Heart left ventricle (tissue), 16 donors: ENCODE measurements at places on chromosomes 2 and 18.

- DNase-seq: no peak
Observed at GRCh38 chr2:172285760-172286159, 141.6 kb upstream of the ITGA6 start.

DNA sequence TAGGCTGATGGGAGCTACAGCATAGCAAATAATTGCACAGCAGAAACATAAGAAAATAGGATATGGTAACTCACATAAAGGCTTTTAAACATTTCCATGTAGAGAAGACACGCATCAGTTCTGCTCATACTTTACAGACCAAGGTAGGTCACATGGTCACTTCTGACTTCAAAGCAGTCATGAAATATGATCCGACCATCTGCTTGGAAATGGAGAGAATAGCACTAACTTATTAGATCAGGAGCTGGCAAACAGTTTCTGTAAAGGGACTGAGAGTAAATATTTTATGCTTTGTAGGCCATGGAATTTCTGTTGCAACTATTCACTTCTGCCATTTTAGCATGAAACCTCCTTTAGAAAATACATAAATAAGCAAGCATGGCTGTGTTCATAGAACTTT is 936.6 kb upstream of the FANCL start:
- no peak for DNase-seq

- no peak for DNase-seq
Observed at GRCh38 chr18:62832282-62832681, 116.9 kb downstream of the PHLPP1 start.

GRCh38 chr2:138475277-138475776 is 26.2 kb upstream of the SPOPL start:
- no peak for DNase-seq

GRCh38 chr2:11559786-11560155 is 25.9 kb downstream of the GREB1 start:
- no peak for DNase-seq

- no peak for DNase-seq
Observed at GRCh38 chr2:195575879-195576401, 81.1 kb upstream of the SLC39A10 start.

- no peak for DNase-seq
Observed at GRCh38 chr18:22346401-22346952, 71.2 kb downstream of the CTAGE1 start.

GRCh38 chr2:121293450-121294325 is 8.7 kb upstream of the TFCP2L1 start:
- peak; percentile 61 for DNase-seq

DNA sequence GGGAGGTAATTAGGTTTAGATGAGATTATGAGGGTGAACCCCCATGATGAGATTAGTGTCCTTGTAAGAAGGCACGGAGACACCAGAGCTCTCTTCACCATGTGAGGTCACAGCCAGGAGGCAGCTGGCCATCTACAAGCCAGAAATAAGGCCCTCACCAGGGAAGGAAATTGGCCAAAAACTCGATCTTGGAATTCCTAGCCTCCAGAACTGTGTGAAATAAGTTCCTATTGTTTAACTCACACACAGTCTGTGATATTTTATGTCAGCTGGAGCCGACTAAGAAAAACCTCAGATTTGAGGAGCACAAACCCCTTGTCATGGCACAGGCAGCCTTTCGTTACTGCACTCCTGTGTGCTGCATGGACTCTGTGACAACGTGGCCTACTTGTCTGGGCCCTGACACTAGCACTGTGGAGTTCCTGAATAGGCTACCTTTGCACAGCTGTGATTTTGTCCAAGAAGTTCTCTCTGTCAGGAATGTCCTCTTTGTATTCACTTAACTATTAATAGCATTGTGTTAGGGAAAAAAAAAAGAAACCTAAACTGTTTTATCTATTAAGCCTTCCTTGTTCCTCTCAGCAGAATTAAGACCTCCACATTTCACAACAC is 319.8 kb downstream of the TDRD15 start:
- no peak for DNase-seq

- no peak for DNase-seq
Observed at GRCh38 chr2:83282841-83283240, 1176.2 kb downstream of the SUCLG1 start.

DNA sequence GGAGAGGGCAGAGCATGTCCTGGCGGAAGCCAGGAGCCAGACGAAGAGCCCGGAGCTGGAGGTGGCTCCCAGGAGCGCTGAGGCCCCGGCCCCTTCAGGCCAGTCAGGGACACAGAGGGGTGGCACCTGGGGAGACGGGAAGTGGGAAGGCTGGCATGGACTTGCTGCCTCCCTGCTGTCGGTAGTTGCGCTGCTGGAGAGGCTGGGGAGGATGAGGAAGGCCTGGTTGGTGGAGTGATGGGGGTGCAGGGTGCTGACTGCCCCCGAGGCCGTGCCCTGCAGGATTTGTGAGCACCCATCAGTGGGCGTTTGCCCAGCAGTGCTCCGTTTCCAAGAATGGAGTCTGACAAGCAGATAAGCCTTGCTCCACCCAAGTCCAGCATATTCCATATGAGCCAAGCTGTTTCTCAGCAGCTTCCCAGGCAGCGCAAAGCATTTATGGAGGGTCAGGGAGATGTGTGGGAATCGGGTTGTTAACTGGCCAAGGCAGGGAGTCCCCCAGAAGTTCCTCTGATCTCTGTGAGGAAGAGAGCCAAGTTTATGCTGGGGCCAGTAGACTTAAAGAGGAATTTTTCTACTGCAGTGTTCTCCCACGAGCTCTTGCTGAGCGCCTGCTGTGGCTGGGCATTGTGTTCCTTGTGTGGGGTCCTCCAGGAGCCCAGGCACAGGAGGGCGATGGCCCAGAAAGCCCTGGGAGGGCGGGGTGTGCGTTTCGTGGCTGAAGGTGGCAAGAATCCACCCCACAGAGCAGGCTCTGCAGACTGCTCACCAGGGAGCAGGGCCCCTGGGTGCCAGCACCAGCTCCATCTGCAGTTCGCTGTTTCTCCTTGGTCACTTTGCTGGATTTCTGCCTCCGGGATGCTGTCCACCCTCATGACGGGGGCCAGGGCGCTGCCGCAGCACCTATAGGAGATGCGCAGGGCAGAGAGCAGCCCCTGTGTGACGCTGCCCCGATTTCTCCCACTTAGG is 250.2 kb downstream of the ALPK2 start:
- DNase-seq: no peak

GRCh38 chr18:8703092-8703709 is 2.2 kb upstream of the MTCL1 start:
- DNase-seq: no peak

DNA sequence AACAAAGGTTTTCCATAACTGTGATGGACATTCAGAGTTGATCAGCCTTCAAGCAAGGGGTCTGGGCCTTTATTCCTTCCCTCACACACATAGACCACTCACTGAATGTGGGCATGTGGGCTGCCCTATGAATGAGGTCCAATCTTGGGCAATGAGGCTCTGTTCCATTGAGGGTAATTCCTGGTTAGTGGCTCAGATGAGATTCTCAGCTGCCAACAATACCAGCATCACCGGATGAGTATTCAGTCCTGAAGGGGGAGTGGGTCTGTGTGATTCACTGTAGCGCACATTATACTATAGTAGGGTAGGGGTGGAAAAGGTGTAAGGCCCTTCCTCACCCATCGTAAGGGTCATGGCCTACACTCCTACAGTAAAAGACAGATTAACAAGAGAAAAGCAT is 9.9 kb upstream of the PARD3B start:
- DNase-seq: no peak

- DNase-seq: no peak
Observed at GRCh38 chr18:29002747-29003146, 825.8 kb upstream of the CDH2 start.

DNA sequence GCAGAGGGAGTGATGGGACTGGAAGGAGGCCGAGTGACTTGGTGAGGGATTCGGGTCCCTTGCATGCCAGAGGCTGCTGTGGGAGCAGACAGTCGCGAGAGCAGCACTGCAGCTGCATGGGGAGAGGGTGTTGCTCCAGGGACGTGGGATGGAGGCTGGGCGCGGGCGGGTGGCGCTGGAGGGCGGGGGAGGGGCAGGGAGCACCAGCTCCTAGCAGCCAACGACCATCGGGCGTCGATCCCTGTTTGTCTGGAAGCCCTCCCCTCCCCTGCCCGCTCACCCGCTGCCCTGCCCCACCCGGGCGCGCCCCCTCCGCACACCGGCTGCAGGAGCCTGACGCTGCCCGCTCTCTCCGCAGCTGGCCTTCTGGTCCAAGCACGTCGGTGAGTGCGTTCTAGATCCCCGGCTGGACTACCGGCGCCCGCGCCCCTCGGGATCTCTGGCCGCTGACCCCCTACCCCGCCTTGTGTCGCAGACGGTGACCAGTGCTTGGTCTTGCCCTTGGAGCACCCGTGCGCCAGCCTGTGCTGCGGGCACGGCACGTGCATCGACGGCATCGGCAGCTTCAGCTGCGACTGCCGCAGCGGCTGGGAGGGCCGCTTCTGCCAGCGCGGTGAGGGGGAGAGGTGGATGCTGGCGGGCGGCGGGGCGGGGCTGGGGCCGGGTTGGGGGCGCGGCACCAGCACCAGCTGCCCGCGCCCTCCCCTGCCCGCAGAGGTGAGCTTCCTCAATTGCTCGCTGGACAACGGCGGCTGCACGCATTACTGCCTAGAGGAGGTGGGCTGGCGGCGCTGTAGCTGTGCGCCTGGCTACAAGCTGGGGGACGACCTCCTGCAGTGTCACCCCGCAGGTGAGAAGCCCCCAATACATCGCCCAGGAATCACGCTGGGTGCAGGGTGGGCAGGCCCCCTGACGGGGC is 4.6 kb downstream of the PROC start:
- DNase-seq: no peak

- DNase-seq: no peak
Observed at GRCh38 chr2:217612211-217612610, 390.6 kb downstream of the TNS1 start.

DNA sequence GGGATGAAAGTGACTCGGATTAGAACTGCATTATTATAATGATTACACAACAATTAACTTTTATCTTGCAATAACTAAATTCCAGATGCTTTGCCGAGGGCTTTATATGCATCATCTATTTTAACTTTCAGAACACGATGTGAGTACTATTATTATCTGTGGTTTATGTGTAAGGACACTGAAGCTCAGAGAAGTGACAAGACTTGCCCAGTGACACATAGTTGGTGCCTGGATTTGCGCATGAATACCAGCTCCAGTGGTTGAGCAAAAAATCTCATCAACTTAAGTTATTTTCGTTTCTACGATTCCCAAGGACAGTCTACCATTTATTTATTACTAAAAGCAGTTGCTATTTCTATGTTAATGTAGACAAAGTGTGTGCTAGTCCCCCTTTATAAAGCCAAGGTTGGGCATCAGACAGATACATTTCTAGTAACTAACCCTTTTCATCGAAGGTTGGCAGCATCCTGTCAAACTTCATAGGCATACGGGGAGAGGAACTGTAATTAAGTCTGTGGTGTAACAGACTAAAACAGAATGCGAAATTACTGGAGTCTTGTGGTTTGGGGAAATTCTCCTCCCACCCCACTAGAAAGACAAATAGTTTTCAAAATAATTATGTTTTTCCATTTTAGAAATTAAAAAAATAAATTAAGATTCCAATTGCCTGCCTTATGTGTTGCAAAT is 73.2 kb upstream of the BOD1L2 start:
- no peak for DNase-seq

GRCh38 chr18:7743256-7743655 is 176.1 kb downstream of the PTPRM start:
- DNase-seq: no peak

DNA sequence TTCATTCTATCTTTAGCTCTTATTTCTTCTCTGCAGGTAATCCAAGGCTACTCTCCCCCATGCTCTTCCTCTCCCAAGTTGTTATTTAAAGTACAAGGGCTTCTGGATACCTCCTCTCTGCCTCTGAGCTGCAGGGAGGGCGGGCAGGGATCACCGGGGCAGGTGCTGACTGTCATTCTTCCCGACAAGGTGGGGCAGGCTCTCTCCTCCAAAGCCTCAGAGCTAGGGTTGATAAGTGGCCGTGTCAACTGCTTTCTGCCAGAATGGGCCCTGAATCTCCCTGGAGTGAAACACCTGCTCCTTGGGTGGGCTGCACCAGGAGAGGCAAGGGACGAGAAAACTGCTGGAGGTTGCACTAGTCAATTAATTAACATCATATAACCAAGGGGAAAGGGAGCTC is 250.3 kb downstream of the SLC4A3 start:
- DNase-seq: no peak

- no peak for DNase-seq
Observed at GRCh38 chr2:172375251-172375650, 52.1 kb upstream of the ITGA6 start.

DNA sequence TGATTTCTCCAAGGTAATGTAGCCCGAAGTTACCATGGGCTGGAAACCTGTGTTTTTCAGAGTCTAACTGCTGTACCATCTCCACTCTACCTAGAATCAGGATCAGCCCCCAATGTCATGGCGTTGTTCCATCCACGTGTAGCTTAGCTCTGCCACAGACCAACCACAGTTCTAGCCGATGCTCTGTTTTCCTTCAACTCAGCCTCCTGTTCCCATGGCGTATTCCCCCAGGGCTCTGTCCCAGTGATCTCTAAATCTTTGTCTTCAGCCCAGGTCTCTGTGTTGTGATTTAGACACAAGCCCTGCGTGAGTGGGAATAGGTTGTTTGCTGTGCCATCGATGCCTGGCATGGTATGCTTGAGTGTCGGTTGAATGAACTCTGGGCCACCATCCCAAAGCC is 53.4 kb downstream of the LPIN1 start:
- no peak for DNase-seq

DNA sequence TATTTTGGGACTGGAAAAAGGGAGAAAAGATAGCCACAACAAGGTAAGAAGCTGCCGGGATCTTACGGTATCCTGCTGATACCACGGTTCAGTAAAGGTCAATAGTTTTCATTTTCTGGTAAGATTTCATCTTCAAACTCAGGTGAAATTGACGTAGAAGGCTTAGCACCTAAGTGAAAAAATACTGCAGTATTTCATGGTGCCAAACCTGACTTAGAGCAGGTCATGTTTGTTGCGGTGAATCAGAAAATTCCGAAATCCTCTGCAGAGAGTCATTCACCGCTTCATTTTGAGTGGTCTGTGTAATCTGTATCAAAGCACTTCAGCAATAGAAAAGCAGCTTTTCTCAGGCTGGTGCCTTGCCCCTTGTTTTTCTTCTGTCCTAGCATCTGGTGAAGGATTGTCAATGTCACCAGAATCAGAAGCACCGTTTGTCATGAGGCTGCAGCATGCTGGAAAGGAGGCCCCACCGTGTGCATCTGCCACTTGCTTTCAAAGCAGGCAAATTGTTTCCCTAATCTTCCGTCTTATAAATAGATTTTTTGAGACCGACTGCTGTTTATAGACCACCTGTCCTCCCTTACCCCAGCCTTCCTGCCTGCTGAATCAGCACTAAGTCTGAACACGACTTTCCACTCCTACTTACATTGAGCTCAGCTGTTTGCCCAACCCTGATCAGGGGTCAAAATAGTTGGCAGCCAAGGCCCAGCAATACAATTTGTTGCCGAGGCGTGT is 156.3 kb downstream of the EML6 start:
- DNase-seq: no peak
